ENCODE measurements at places on chromosomes 6 and 20.

- DNase-seq, result no peak
Measured at GRCh38 chr6:110067837-110068591, 89.9 kb downstream of the GPR6 start.

GRCh38 chr6:21802175-21802822 is 208.7 kb downstream of the SOX4 start:
- no peak for DNase-seq

DNA sequence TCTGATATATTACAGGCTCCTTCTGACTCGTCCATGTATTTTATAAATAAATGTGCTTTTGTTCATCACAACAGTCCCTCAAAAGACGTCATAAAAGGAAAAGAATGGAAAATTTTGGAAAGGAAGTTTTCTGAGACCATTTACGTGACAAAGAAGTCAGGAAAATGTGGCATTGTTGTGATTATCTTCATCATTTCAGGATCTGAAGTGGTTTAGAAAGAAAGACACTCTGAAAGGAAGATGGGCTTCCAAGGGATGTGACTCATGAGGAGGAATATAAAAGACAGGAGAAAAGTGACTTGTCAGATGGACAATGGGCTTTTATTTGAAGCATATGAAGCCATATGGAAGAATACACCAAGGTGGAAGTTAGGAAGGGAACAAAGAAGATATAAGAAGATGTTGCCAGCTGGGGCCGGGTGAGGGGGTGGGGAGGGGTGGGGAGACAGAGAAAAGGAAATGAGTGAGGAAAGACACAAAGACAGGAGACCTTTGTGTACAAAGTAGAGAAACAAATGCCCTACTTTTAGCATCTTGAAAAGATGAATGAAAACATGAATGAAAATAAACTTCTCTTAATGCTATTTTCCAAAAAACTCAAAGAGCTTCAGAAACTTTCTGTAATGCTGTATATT is 190.3 kb upstream of the PREP start:
- DNase-seq, result no peak

- peak; percentile 1 for DNase-seq
Measured at GRCh38 chr20:48614593-48615274, 213.1 kb downstream of the PREX1 start.

- no peak for DNase-seq
Measured at GRCh38 chr6:208938-209337, 83.3 kb upstream of the DUSP22 start.

DNA sequence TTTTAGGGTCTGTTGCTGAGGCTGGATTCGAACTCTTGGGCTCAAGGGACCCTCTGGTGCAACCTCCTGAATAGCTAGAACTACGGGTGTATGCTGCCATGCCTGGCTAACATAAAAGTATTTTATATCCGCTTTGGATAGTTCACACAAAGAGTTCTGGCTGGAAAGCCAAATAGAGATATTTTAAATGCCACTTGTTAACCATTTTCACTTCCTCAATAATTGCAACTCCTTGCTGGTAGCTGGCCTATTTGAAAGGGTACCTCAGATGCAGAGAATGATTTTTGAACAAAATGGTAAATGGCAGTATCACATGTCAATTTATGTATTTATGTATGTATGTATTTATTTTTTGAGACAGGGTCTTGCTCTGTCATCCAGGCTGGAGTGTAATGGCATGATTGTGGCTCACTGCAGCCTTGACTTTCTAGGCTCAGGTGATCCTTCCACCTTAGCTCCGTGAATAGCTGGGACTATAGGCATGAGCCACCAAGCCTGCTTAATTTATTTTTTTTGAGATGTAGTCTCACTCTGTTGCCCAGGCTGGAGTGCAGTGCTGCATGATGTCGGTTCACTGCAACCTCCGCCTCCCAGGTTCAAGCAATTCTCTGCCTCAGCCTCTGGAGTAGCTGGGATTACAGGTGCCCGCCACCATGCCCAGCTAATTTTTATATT is 12.9 kb upstream of the JARID2 start:
- DNase-seq, result no peak

- no peak for DNase-seq
Measured at GRCh38 chr6:41717392-41717736, 18.0 kb downstream of the TFEB start.

DNA sequence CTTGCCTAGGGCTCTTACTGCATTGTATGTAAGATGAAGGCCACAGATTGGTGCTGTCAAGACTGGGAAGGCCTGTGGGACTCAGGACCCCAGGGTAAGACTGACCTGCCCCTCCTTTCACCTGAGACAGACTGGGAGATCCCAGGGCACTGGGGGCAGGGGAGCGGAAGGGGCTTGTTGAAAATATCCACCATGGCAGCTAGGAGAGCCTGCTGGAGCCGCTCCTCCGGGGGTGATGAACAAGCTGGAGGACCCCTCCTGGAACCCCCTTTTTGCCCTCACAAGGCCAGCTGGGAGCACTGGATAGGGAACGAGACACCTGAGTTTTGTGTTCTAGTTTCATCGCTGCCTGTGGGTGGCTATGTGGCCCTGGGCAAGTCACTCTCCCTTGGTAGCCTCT is 9.2 kb upstream of the SDCBP2 start:
- no peak for DNase-seq

- no peak for DNase-seq
Measured at GRCh38 chr6:159259441-159260125, 90.4 kb downstream of the FNDC1 start.

GRCh38 chr6:118228886-118229285 is 319.2 kb upstream of the PLN start:
- no peak for DNase-seq

GRCh38 chr20:64145458-64146300 is 18.6 kb upstream of the MYT1 start:
- DNase-seq, result no peak

- no peak for DNase-seq
Measured at GRCh38 chr20:18922251-18922650, 108.7 kb downstream of the SCP2D1 start.

DNA sequence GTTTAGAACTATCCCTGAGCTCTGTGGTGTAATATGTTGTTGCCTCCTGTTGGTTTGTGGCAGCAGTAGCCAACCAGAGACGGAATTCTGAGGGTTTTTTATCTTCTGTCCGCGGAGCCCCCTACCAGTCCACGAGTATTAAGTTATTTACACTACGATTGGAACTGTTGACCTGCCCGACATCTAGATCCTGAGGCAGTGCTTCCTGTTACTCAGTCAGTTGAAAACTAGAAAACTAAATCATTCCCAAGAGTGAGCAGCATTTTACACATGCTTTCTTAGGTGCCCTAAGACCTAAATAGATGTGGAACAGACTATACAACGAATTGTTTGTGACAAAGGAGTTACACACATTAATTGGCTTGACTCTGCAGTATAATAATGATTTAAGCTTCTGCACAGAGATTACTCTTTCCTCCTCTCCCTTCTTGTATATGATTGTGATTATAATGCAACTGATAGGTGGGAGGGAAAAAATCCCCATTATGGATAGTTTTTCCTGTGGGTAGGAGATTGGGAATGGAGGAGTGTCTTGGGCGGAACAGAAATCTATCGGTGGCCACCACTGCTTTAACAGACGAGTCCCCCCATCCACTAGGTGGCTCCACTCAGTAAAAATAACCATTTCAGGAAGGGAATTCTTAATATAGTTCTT is 1.7 kb downstream of the LOC128125822 start:
- DNase-seq, result peak; percentile 20

DNA sequence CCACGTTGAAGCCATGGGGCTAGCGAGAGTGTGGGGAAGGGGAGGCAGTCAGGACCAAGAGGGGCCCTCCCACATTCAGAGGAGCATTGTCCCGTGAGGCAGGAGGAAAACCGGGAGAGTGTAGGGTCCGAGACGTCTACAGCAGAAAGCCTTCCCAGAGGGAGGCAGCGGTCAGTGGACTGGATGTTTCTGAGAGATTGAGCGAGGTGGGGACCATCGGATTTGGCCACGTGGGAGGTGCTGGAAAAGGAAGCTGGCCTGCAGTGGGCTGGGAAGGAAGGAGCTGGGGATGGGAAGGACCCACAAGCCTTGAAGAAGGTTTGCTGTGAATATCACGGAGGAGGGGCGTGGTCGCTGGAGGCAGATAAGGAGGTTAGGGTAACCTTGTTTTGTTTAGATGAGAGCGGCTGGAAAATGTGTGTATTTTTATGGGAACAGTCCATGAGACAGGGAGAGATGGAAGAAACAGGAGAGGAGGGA is 119.0 kb upstream of the RNF24 start:
- DNase-seq, result no peak

DNA sequence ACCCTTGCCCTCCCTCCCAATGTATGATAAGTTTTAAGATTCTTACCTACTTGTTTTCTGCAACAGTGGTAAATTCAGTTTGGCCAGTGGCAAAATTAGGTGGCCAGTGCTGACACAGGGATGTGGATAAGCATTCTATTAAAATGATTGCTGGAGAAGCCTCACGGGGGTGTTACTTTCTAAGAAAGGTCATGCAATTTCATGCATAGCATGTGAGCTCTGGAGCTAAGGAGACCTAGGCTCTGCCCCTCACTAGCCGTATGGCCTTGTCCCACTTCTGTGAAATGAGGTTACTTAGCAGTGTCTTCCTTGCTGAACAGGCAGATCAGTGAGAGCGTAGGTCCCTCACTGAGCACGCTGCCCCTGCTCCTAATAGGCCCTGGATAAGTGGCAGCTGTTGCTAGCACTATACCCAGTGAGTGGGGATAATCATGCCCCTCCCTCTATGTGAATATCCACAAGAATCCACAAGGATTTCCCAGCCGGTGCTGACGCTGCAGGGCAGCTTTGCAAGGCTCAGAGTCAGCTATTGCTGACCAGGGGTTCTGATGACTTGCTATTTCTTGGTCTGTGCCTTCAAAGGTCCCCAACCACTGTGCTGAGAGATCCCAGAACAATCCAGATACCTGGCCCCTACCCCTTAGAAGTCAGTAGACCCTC is 86.5 kb upstream of the MRPS10 start:
- DNase-seq, result no peak

DNA sequence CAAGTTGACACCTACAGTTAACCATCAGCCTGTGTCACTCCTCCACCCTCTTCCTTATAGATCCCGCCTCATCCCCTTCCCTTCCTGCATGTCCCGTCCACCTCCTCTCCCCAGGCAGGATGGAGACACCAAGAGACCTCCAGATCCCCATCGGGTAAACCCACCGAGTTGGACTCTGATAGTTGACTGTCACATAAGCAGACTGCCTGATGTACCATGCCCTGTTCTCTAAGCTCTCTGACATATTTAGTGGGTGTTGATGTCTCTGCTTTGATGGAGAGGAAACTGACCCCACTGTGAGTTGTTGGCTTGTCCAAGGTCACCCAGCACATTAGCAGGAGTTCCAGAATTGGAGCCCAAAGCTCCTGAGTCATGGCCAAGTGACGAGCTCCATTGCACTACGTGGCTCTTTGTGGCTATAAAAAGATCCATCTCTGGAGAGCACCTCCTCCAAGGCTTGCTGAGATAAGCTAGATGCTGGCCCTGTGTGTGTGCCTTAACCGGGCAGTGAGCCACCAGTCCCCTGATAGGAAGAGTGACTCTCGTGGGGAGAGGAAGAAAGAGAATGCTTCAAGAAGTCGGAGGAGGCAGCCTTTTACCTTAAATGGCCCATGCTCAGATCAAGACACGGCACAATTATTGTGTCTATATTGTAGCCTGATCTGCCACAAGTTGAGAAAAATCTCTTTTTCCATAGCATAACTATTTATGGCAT is 236.0 kb upstream of the ECI2 start:
- DNase-seq, result no peak

DNA sequence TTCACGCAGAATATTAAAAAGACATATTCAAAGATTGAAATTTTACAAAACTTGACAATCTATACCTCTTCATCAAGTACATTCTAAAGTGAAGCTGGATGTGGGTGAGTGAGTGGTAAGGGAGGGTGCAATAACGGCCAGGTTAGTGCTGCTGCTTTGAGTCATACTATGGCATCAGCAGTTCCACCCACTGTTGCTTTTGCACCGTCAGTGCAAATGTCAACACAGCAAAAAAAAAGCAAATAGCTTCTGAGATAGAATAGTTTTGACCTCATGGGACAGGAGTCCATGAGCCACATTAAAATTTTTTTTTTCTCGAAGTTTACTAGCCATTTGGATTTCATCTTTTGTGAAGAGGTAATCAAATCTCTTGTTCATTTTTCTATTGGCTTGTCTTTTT is 31.8 kb downstream of the PSMF1 start:
- no peak for DNase-seq

- peak; percentile 52 for DNase-seq
Measured at GRCh38 chr6:111758608-111759329, 114.5 kb downstream of the FYN start.

GRCh38 chr20:34573541-34574300 is 15.2 kb downstream of the MAP1LC3A start:
- no peak for DNase-seq

GRCh38 chr6:86707545-86708120 is 229.7 kb upstream of the HTR1E start:
- no peak for DNase-seq

DNA sequence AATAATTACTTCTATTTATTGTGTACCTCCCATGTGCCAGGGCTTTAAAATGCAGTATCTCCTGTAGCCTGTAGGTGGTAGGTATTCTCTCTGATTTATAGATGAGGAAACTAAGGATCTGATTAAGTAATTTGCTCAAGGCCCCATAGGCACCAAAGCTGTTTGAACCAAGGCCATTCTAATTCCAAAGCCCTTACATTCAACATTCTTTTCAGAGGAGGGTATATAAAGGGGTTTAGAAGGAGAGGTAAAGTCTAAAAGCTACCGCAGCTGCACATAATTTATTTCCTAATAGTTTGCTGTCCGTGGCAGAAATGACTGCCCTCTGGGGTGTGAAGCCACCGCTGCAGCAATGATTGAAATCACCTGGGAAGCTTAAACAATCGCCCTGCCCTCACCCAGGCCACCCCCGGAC is 95.0 kb upstream of the FAM8A1 start:
- no peak for DNase-seq

DNA sequence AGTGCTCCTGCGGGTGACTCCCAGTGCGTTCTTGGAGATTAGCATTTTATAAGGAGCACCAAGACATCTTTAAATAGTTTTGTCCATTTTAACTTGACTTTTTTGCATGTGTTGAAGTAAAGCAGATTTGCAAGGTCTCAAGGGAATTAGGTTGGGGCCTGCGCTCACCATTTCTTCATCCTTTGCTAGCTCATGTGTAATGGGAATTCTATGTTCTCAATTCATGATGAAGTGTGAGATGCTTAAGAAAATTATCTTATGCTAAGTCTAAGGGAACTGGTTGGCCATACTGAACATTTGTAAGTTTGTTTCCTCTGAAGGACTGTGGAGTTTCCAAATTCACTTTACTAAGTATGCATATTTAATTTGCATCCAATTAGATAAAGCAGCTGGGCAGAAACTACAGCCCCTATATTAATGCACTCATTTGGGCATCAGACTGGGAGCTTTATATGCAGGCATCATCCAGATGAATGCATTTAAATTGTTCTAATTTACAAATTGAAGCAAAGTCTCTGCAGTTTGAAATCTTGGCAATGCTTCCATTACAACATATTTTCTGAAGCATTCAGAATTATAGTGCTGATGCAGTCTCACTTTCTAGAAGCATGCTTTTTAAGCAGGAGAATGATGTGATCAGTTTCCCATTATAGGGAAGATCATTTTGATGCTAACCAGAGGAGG is 108.3 kb upstream of the AKAP12 start:
- no peak for DNase-seq

- no peak for DNase-seq
Measured at GRCh38 chr6:107800564-107801164, 23.4 kb downstream of the SCML4 start.
